ENCODE measurements at places on chromosomes 6 and 20. TPM values are rescaled to one million over a fixed set of nuclear protein-coding genes. Genes with fewer than 3 reads are reported as not detected.
A peak's percentile ranks its signal among the peaks of the same experiment; 100 is the strongest.

The ERVFRD-1 gene
- total RNA-seq = not detected

- DNase-seq = no peak
These were observed 1.6 kb downstream of the TOX2 start for GRCh38 chr20:43916073-43916880.

GRCh38 chr20:60820918-60821317 lies 431.1 kb upstream of the CDH4 start:
- DNase-seq = no peak

GRCh38 chr6:53603386-53604116 lies 58.6 kb upstream of the GCLC start:
- DNase-seq = no peak

DNA sequence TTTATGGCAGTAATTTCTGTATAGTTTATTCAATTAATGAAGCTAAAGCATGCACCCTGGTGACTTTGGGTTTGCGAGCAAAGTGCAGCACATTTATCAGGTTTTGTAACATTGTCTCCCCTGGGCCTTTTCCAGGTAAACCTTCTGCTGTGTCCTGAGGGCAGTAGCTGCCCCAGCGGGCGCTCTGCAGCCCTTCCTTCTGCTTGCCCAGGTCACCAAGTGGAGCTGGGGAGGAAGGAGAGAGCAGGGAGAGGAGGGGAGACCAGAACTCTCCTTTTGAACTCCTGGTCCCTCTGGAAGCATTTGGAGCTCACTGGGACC lies 145.6 kb downstream of the DLL1 start:
- DNase-seq = no peak

The ADGRF1 gene
- not detected for total RNA-seq

- no peak for DNase-seq
These were observed 146.4 kb downstream of the AKAP7 start for GRCh38 chr6:131281471-131282270.

The BHLHE23 gene
- total RNA-seq = not detected

GRCh38 chr20:50399917-50400704 lies 110.1 kb upstream of the PTPN1 start:
- peak; percentile 26 for DNase-seq

The ADGRG6 gene
- total RNA-seq = 15.3 TPM

GRCh38 chr20:61407561-61407960 lies 155.5 kb downstream of the CDH4 start:
- DNase-seq = no peak

The TMEM181 gene
- 24.1 TPM for total RNA-seq

DNA sequence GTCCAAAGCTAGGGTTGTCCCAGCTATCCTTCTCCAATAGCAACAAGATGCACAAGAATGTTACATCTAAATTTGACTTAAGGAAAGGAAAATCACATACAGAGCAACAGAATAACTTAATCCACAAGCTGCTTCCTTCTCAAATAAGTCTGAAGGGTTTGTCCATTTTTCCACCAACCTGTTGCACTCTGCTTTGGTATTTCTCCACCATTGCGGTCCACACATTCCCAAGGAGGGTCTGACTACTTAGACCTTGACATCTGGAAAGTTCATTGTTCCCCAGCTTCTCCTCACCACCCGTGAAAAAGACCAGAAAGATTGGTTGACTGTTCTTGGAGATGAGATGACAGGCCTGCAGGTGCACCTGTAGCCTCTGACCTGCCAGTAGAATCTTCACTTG lies 72.5 kb downstream of the PDSS2 start:
- DNase-seq = no peak

The ABHD16B gene
- total RNA-seq = not detected

The ENPP1 gene
- total RNA-seq = 5.3 TPM

The GPR6 gene
- total RNA-seq = not detected

The PACRG gene
- total RNA-seq = not detected

The TMEM74B gene
- total RNA-seq = 0.06 TPM

- peak; percentile 87 for DNase-seq
These were observed 9.9 kb downstream of the LAMA5 start for GRCh38 chr20:62357187-62357667.

The NELFE gene
- total RNA-seq = 195 TPM

GRCh38 chr6:83086751-83087150 lies 19.3 kb downstream of the DOP1A start:
- DNase-seq = no peak

- DNase-seq = peak; percentile 69
These were observed 9.3 kb upstream of the FKBP1A start for GRCh38 chr20:1402149-1402548.

DNA sequence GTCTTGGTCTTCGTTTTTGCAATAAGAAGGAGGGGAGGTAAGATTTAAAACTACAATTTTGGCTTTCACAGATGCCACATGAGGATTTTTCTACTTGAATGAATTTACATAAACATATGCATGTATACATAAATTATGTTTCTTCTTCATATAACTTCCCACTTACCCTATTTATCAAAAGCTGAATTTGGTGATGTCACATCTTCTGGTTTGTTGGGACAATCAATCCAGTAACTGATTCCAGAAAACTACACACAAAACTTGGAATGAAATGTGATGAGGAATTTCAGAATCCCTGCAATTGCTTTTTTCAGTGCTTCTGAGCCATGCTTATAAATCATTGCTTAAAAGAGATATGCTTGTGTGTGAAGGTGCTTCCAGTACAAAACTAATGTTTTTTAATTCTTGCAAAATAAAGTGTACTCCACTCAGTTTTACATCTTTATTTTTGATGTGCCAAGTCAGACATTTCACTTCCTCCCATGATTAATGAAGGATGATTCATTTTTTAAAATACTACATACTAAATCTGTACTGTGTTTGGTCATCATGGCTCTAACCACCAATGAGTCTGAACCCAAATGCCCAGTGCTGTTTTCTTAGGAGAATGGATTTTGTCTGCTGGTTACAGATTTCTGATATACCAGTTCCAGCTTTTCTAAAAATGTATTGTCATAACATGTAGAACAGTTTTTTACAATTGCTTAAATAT lies 32.1 kb upstream of the RIN2 start:
- DNase-seq = peak; percentile 4

Measured in Daoy (cell line).